ENCODE measurements at places on chromosomes 11 and 22.

GRCh38 chr22:38921806-38922205, 35.6 kb upstream of the APOBEC3A start:
- no peak for DNase-seq

DNA sequence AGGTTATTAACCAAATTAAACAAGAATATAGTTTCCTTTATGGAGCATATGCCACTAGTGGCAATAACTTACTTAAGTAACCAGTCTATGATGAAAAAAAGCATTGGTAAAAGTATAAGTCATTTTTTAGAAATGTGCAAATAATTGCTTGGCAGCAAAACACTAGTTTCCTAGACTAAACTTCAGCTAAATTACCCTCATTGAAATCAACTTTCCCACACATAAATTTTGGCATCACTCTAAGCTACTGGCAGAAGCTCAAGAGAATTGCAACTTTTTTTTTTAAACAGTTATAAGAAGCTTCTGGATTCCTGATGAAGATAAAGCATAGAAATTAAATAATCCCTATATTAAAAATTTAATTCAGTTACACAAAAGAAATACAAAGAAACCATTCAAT, 12.5 kb downstream of the CCDC34 start:
- no peak for DNase-seq

DNA sequence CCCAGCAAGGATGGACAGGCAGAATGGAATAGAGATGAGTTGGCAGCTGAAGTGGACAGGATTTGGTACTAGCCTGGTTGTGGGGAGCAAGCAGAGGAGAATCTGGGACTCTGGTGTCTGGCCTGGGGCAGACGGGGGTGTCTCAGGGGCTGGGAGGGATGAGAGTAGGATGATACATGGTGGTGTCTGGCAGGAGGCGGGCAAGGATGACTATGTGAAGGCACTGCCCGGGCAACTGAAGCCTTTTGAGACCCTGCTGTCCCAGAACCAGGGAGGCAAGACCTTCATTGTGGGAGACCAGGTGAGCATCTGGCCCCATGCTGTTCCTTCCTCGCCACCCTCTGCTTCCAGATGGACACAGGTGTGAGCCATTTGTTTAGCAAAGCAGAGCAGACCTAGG, 2.3 kb downstream of the GSTP1 start:
- DNase-seq: no peak

- DNase-seq: no peak
Observed at GRCh38 chr22:48105259-48105658, 1342.8 kb downstream of the TBC1D22A start.

- peak; percentile 56 for DNase-seq
Observed at GRCh38 chr22:47143249-47143938, 380.9 kb downstream of the TBC1D22A start.

DNA sequence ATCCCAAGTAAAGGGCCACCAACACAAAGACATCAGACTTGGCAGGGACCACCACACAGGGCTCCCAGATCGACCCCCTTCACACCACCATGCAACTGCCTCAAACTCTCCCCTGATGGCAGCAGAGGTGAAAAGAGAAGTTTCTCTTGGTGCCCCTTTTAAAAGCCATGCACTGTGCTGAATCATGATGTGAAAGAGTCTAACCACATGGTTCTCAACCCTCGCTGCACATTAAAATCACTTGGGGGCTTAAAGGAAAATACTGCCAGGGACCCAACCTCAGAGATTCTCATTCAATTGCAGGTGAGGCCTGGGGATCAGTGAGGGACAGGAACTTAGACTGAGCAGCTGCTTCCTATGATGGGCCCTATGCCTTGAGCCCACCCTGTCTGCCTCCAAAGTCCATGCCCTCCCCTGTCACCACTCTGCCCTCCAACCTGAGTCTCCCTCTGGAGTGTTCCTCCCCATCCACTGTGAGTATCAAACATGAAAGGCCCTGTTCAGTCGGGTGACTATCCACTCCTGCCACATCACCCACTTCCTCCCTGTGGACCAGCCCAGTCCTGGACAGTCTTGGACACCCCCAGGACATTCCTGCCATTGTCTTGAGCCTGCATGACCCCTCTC, 40.8 kb downstream of the PLEKHA7 start:
- no peak for DNase-seq

GRCh38 chr11:561148-562003, 606 bp downstream of the RASSF7 start:
- peak; percentile 5 for DNase-seq

DNA sequence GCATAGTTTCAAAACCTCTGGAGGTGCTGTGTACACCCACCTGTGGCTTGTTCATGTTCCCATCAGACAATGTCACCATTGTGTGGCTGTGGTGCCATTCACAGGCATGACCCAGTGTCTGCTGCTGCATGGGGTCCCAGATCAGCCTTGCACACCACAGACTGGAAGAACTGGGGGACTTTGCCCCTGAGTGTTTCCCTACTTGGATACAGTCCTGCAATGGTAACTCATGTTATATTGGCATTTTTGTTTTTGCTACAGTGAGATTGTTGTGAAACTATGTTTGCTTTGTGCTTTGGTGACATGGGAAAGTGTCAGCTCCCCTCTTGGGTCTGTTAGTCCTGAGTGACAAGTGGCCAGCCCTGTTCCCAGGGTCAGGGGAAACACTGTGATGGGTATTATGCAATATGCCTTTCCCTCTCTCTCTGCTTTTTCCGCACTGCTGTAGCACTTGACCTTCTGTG, 108.8 kb downstream of the NAV2 start:
- DNase-seq: no peak

DNA sequence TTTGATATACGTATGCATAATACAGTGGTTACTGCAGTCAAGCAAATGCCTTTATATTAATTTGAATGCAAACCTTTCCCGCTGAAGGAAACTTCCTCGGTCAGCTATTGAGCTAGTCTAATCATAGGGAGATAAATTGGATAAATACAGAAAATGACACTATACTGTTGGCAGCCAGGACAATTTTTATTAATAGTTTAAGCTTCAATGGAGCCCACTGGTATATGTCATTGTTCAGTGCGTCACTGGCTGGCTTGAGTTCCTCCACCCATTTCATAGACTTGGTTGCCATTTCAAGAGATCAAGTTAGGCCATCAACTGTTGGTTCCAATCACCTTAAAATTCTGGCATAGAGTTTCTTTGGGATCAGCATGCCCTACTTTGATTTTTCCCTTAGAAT, 32.5 kb upstream of the DNAJB7 start:
- no peak for DNase-seq

DNA sequence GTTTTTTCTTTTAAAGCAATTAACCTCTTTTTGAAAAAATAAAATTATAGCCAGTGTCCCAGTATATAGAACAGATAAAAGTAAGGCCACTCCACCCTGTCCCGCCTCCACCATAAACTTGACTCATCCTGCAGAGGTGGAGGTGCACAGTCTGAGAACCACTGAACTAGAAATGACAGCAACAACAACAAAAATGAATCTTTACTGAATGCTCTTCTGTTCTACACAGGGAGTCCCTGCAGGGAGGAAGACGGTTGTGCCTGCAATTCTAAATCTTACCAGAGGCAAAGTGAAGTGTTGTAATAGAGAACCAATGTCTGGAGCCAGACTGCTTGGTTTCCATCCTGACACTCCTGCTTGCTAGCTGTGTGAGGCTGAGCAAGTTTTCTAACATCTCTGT, 162.3 kb downstream of the FBXO7 start:
- no peak for DNase-seq

GRCh38 chr11:124582565-124582964, 12.8 kb downstream of the OR8A1 start:
- no peak for DNase-seq

DNA sequence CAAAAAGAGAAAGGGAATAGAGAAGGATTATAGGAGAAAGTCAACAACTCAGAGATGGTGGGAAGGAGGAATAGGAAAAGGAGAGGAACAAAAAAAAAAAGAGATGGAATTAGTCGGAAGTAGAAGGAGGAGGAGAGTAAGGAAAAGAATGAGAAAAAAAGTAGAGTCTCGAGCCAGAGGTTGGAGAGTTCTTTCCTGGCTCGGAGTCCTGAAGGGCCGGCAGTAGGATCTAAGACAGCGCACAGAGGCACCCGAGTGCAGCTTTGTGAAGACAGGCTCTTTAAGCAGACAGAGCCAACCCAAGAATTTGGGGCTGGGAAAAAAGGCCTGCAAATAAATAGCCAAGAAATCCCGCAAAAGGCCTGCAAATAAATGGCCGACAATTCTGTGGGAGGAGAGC, 170.4 kb upstream of the CCDC90B start:
- no peak for DNase-seq

DNA sequence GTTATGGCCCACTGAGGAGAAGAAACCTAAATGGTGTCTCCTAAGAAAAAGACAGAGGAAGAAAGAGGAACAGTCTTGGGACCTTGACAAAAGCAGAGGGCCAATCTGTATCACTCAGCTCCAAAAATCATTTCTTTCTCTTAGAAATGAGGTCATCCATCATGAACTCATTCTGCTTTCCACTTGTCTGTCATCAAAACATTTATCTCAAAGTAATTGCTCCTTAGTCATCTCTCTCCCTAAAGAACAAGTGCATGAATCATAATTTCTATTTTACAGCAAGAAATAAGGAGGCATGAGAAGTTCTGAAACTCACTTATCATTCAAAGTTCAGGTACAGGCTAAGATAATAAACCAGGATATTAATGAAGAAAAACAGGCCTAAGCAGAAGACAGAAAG, 375.6 kb downstream of the KCNA4 start:
- no peak for DNase-seq

DNA sequence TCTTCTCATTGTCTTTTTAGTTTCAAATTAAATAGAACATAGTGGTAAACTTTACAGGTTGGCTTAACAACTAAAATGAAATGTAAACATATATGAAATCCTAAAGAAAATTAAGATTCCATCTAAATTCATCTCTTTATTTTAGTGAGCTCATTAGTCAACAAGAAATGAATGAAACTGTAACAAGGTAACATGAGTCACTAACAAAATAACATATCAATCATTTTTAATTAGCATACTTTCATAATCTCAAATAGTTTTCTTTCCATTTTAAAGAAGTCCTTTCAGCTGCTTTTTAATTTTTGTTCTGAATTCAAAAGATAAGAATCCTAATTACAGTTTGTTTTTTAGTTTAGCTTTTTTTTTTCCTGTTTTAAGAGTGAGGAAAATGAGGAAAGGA, 688.6 kb upstream of the TENM4 start:
- no peak for DNase-seq

- DNase-seq: no peak
Observed at GRCh38 chr11:48107188-48107704, 109.4 kb upstream of the OR4B1 start.

DNA sequence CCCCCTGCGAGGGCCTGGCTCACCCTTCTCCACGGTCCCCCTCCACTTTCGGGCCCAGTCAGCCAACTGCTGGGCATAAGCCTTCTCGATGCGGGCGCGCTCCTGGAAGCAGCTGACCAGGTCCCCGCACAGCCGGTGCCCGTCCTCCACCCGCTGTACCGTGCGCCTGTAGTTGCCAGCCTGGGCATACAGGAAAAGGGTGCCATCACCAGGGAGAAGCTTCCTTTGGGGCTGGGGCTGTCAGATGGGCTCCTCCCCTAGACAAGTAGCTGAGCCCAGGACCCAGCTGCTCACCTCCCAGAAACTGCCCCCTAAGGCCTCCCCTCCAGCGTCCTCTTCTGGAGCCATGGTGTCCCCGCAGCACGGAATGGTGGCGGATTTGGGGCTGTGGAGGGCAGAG, 3.9 kb downstream of the PACSIN3 start:
- DNase-seq: no peak

DNA sequence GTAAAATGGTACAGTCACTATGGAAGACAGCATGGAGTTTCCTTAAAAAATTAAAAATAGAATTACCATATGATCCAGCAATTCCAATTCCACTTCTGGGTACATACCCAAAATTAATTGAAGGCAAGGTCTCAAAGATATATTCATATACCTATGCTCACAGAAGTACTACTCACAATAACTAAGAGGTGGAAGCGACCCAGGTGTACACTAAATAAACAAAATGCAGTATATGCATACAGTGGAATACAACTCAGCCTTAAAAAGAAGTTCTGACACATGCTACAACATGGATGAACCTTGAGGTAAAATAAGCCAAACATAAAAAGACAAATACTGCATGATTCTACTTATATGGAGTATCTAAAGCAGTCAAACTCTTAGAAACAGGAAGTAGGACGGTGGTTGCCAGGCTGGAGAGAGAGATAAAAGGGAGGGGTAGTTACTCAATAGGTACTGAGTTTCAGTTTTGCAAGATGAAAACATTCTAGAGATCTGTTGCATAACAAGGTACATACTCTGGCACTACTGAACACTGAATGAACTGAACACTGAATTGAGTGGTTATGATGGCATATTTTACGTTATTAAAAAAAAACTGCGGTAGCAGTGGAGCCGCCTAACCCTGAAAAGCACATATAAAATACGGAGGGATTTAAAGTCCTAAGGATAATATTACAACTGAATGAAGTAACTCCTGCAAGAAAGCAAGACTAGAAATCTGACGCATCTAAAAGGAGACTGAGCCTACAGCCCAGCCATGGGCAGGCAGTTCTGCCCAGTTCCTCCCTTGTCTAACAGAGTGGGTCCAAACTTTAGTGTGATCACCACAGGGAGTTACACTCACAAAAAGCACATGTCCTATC, 12.8 kb downstream of the DGCR2 start:
- DNase-seq: peak; percentile 30

DNA sequence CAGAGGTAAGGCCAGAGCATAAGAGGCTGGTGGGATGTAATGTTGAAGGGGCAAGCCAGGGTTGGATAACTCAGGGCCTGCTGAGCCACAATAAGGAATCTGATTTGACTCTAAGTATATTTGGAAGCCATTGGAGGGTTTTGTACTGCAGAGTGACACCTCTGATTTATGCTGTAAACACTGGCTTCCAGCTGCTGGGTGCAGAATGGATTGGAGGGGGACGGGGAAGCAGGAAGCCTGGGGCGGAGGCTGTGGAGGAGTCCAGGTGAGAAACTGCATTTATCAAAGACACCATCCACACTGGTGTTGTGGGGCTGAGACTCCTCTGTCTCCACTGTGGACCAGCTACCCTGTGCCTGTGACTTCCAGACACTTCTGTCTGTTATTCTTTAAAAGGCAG, 26.8 kb downstream of the MIAT start:
- no peak for DNase-seq

- no peak for DNase-seq
Observed at GRCh38 chr11:65851811-65852507, 6.0 kb downstream of the CFL1 start.

- no peak for DNase-seq
Observed at GRCh38 chr11:128914216-128915148, 23.3 kb downstream of the KCNJ5 start.

GRCh38 chr11:57781529-57781943, 19.9 kb downstream of the CTNND1 start:
- no peak for DNase-seq

DNA sequence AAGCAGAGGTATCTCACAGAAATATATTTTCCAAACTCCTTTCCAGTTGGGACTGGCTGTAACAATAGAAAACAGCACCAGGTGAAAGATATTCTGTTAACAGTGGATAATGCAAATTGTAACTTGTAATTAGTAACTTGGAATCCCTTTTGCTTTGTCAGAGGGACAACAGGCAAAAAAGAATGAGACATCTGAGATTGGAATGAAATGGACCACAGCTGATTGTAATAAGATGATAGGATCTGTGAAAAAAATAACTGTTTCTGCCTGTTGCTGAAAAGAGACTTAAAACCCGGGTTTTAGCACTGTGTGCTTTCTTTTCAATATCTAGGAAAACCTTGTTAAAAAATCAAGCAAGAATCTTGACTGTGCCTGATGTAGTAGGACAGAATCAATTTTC, 655.7 kb downstream of the METTL15 start:
- DNase-seq: no peak

GRCh38 chr11:116148056-116148455, 624.7 kb downstream of the BUD13 start:
- DNase-seq: no peak

Data from NCI-H2029 treated with DMSO at 0.1 percent for 48 hours (cell line).